ENCODE measurements at places on chromosomes 2 and 18.

- DNase-seq: no peak
Observed at GRCh38 chr18:36130039-36130831, 536 bp downstream of the ELP2 start.

GRCh38 chr2:52115750-52116149, 1083.8 kb upstream of the NRXN1 start:
- no peak for DNase-seq

DNA sequence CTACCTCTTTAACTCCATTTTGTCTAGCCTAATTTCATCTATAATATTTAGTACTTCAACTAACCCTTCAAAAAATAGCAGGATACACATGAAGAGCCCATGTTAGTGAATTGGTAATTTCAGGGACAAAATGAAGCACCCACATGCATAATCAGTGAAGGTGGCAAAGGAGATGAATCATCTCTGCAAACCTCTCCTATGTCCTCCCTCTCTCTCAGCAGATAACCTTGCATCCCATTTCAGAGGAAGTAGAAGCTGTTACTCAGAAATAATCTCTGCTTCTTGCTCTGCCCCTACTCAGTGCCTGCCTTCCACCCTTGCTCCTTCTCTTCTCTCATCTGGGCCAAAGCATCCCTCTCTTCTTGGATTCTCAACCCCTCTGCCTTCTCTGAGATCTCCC, 60.2 kb upstream of the CAVIN2 start:
- no peak for DNase-seq

DNA sequence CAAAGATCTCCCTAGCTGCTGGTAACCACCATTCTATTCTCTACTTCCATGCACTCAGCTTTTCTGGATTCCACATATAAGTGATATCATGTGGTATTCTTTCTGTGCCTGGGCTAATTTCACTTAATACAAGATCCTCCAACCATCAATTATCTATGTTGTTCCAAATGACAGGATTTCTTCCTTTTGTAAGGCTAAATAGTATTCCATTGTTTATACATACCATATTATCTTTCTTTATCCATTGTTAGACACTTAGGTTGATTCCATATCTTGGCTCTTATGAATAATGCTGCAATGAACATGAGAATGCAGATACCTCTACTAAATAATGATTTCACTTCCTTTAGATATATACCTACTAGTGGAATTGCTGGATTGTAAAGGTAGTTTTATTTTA, 66.2 kb downstream of the ROCK2 start:
- no peak for DNase-seq

DNA sequence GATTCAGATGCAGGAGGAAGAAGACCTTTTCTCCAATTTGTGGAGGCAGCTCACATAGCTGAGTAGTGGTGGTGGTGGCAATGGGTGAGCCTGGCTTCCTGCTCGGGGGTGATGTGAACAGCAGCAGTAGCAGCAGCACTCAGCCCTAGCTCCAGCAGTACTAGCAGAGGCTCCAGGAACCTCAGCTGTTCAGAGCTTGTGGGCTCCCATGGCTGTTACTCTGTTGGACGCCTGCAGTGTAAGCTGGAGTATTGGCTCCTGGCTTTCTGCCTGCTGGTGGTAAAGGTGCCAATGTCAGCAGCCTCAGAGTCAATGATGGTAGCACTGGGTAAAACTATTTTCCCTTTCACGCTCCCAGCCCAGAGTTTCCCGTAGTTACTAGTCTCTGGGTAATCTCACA, 3.1 kb upstream of the SEH1L start:
- DNase-seq: no peak

DNA sequence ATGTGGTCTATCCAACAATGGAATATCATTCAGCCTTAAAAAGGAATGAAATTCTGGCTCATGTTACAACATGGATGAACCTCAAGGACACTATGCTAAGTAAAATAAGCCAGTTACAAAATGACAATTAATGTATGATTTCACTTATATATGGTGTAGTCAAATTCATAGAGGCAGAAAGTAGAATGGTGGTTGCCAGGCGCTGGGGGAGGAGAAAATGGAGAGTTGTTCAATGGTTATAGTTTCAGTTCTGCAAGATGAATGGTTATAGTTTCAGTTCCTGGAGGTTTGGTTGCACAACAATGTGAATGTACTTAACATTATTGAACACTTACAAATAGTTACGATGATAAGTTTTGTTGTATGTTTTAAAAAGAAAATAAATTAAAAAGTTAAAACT, 79.2 kb upstream of the IL1R2 start:
- DNase-seq: no peak

DNA sequence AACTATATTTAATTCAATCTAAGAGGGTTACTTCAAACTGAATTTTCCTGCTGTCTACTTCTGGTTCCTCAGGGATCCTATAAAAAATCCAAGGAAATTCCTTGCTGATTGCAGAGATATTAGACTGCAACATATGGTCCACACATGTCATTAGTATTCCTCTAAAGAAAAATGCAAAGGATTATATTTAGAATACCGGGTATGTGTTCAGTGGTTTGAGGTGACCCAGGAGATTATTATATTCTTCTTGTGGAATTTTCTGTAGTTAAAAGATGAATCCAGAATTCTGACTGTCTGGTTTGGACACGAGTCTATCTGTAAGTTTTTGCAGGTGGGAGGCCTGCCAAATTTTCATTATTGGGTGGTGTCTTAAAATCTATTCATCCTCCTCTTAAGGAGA, 18.2 kb downstream of the HOXD1 start:
- DNase-seq: no peak

DNA sequence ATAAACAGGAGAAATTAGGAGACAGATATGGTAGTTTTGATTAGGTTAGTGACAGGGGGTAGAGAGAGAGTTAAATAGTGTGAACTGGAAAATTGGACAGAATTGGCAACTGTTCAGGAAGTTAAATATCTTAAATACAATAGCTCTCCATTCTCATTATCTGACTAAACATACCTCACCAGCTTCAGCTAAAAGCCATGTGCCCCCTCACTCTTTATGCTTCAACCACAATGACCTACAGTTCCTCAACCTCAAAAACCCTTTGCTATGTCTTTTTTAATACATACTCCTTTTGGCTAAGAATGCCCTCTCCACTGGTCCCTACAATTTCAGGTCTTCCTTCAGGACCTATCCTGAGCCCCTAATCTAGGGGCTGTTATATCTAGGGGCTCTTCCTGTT, 740.2 kb upstream of the ZEB2 start:
- no peak for DNase-seq

DNA sequence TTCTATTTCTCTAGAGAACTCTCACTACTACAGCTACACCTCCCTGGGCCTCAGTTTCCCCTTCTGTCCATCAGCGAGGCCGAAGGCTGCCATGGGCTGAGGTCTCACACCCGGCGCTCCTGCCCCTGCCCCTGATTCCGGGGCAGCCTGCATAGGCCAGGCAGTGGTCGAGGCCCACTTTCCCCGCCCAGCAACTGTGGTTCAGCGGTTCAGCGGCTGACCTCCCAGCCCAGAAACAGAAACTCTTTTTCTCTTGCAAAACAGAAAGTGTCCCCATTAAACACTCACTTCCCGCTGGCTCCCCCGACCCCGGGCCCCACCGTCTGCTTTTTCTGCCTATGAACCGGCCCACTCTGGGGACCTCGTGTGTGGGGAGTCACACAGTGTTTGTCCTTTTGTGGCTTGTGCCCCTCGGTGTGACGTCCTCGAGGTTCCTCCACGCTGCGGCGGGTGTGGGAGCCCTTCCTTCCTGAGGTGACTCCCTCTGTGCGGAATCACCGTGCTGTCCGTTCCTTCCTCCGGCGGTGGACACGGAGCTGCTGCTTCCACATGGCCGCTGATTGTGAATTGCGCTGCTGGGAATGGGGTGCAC, 16.0 kb downstream of the PDCD1 start:
- no peak for DNase-seq

GRCh38 chr2:71705171-71705960, 252.0 kb downstream of the DYSF start:
- DNase-seq: no peak

- no peak for DNase-seq
Observed at GRCh38 chr2:8154936-8155335, 526.9 kb upstream of the ID2 start.

GRCh38 chr2:65430603-65431420, 1.6 kb downstream of the SPRED2 start:
- DNase-seq: peak; percentile 78

GRCh38 chr18:10205151-10205550, 249.3 kb upstream of the APCDD1 start:
- no peak for DNase-seq

DNA sequence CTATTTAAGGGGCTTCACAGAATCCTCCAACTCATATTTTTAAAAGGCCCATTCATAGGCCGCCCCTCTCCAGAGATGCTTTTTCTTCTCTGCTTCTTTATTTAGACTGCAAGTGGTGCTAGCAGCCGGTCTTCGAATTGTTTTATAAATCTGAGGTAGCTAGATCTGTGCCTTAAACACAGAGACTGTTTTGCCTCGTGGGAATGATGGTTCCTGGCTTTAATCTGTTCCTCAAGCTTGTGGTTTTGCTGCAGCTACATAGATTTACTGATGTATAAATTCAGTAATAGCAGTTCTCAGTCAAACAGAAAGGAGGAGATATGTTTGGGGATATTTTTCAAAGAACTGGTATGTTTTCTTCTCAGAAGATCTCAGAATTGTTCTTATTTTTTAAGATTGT, 45.3 kb downstream of the TNFRSF11A start:
- no peak for DNase-seq

- no peak for DNase-seq
Observed at GRCh38 chr2:143356736-143357446, 227.7 kb downstream of the ARHGAP15 start.

DNA sequence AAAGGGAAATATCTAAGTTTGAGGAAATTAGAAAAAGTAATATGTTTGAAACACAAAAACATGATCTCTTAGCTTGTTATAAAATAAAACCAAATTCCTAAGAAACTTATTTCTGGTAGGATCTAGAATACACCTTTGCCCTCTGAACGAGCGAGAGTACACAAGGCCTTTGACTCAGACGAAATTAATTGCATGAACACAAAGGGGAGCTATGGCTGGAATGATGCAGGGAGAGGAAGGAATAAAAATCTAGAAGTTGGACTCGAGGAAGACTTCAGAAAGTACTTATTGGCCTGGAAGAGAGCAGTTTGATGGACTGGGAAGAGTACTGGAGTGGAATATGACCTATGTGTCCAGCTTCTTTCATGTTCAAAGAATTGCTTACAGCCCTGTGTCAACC, 927 bp upstream of the CRYGD start:
- no peak for DNase-seq

- DNase-seq: no peak
Observed at GRCh38 chr2:38131676-38132075, 55.7 kb upstream of the CYP1B1 start.

- DNase-seq: no peak
Observed at GRCh38 chr2:212842544-212843185, 304.1 kb upstream of the ERBB4 start.

- no peak for DNase-seq
Observed at GRCh38 chr2:121833358-121833723, 77.9 kb downstream of the TSN start.

- no peak for DNase-seq
Observed at GRCh38 chr2:178295906-178296305, 101.6 kb downstream of the OSBPL6 start.
